ENCODE measurements at places on chromosomes 2 and 18. TPM values are rescaled to one million over a fixed set of nuclear protein-coding genes. Genes with fewer than 3 reads are reported as not detected.

Gene BUB1
- total RNA-seq, result 12.2 TPM

Gene LDLRAD4
- total RNA-seq, result 2.0 TPM

Gene COL6A3
- total RNA-seq, result 497 TPM

Gene CCDC85A
- 11.2 TPM for total RNA-seq

Gene RBM43
- 2.8 TPM for total RNA-seq

Gene MC2R
- total RNA-seq, result not detected

Gene DSG2
- under 0.01 TPM for total RNA-seq

Gene MAP3K19
- not detected for total RNA-seq

Gene CCDC93
- 22.8 TPM for total RNA-seq

Gene ST6GAL2
- 0.09 TPM for total RNA-seq

Gene MAP2
- total RNA-seq, result 9.2 TPM

Gene FSHR
- not detected for total RNA-seq

Gene ADAM23
- total RNA-seq, result 18.4 TPM

Gene COLEC11
- 0.38 TPM for total RNA-seq

Gene KCNG2
- total RNA-seq, result not detected

Gene DARS1
- total RNA-seq, result 59.0 TPM

Gene TMEFF2
- not detected for total RNA-seq

Gene ZNF892
- 7.2 TPM for total RNA-seq

Gene DLGAP1
- total RNA-seq, result 0.09 TPM

Gene SLC11A1
- 0.19 TPM for total RNA-seq

Gene SERPINB4
- not detected for total RNA-seq

Gene NT5DC4
- not detected for total RNA-seq

Gene SERPINB3
- total RNA-seq, result not detected

Gene SLC39A10
- 39.7 TPM for total RNA-seq

Gene CSRNP3
- not detected for total RNA-seq

Gene TRIM43
- total RNA-seq, result not detected

Gene MFSD6
- total RNA-seq, result 4.4 TPM

Gene ERBB4
- total RNA-seq, result under 0.01 TPM

Gene GAREM1
- total RNA-seq, result 1.9 TPM

Gene IL1F10
- total RNA-seq, result not detected

Gene AMER3
- not detected for total RNA-seq

Gene KCNS3
- total RNA-seq, result 0.81 TPM

Gene GCKR
- total RNA-seq, result 6.7 TPM

Gene PDCD1
- total RNA-seq, result not detected

Gene CAPN13
- not detected for total RNA-seq

Gene TDRD15
- total RNA-seq, result under 0.01 TPM

Gene FBXO15
- total RNA-seq, result 0.09 TPM

Gene FOXD4L1
- not detected for total RNA-seq

Gene AKAIN1
- not detected for total RNA-seq

Gene LHCGR
- total RNA-seq, result not detected

Gene CBLN2
- 0.09 TPM for total RNA-seq

Gene SAG
- total RNA-seq, result not detected

Gene SH2D6
- 0.28 TPM for total RNA-seq

Gene NOP58
- total RNA-seq, result 66.0 TPM

Gene ZAP70
- not detected for total RNA-seq

Gene SULT1C3
- not detected for total RNA-seq

Gene SERPINB7
- not detected for total RNA-seq

Gene ZBTB7C
- total RNA-seq, result not detected

Gene SFT2D3
- 2.9 TPM for total RNA-seq

Gene CD28
- under 0.01 TPM for total RNA-seq

Gene TMEM237
- total RNA-seq, result 26.3 TPM

Gene ZFAND2B
- 22.1 TPM for total RNA-seq

Gene ASTL
- total RNA-seq, result not detected

Gene DUSP19
- 1.6 TPM for total RNA-seq

Measured in endothelial cell of coronary artery (primary cell).